ENCODE measurements at places on chromosomes 11 and 22.

GRCh38 chr22:28896611-28897010 lies 13.2 kb downstream of the ZNRF3 start:
- DNase-seq, result no peak

DNA sequence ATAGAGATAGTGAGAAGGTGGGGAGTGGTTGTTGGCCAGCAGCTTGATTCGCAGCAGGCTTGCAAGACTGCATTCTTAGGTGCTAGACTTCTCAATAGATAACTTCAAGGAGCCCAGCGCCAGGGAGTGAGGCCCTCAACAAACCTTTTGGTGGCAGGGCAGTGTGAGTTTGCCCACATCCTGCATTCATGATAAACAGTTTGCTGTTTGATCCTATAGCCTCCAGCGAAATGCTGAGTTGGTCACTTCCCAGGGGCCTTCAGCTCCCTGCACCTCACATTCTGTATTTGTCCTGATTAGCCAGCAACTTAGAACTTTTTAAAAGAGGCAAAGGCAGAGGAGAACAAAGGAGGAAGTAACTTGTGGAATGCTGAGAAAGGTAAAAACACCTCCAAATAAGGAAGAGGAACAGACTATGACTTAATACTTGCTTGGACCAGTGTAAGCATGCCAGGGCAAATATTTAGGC lies 25.1 kb downstream of the OR10A6 start:
- DNase-seq, result no peak

DNA sequence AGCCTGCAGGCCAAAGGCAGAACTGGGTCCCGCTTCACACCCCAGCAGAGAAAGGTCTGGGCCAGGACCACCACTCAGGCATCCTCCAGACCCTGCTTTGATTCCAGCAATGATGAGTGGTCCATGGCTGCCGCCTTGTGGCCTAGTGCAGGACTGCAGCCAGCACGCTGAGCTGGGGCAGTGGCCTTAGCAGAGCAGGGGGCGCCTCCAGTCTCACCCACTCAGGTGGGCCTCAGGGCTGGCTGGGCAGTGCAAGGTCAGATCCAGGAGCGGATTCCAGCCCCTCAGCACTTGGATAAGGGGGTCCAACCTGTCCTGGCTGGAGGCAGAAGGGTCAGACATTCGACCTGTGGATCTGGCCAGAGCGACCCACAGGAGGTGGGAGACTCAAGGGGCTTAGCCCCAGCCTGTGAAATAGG lies 9.6 kb upstream of the PDE2A start:
- DNase-seq, result peak; percentile 91

- DNase-seq, result no peak
Measured at GRCh38 chr11:110795112-110795624, 82.9 kb upstream of the ARHGAP20 start.

GRCh38 chr11:43576803-43577521 lies 103.6 kb upstream of the HSD17B12 start:
- no peak for DNase-seq

GRCh38 chr22:40462195-40462984 lies 92.0 kb downstream of the SGSM3 start:
- no peak for DNase-seq

GRCh38 chr11:57203359-57203758 lies 21.6 kb downstream of the LRRC55 start:
- DNase-seq, result peak; percentile 82

DNA sequence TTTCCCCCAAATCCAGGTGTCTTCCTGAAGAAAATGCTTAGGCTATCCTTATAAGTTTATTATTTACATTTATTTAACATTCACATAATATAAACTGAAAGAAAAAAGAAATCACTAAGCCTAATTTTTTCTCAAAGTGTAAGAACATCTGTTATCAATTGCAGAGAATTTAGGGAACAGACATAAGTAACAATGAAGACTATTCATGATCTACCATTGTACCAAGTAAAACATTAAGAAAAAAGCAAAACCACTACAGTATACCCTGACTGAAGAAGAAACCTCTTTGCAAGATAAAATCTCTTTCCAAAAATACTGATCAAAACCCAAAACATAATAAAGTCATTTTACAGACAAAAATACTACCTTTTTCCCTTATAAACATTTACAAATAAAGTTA lies 60.5 kb downstream of the NUP98 start:
- DNase-seq, result no peak

DNA sequence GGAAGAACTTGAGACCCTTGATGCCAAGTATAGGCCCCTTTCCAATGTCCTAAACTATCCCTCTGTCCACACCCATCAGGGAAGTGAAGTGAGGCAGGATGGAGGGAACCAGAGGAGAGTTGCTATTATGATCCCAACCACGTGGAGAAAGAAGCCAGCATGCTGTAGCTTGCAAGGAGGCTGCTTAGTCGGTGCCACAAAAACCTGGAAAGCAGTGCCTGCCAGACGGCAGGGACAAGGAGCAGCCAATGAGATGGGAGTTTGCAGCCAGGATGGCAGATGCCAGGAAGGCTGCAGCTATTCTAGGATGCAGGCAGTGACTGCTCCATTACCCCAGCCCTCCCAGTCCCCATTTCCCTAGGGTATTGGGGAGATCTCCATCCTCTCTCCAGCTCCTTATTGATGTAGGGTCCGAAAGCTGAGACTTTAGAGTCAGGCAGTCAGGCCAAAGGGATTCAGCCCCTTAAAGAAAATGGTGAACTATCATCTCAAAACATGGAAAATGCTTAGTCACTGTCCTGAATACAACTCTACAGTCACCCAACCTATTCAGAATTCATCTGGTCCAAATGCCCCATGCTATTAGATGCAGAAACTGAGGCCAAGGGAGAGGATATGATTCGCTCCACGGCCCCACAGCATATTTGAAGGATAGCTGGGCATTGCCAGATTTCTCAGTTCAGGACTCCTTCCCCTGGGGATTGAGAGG lies 18.4 kb upstream of the LRRC55 start:
- DNase-seq, result no peak

DNA sequence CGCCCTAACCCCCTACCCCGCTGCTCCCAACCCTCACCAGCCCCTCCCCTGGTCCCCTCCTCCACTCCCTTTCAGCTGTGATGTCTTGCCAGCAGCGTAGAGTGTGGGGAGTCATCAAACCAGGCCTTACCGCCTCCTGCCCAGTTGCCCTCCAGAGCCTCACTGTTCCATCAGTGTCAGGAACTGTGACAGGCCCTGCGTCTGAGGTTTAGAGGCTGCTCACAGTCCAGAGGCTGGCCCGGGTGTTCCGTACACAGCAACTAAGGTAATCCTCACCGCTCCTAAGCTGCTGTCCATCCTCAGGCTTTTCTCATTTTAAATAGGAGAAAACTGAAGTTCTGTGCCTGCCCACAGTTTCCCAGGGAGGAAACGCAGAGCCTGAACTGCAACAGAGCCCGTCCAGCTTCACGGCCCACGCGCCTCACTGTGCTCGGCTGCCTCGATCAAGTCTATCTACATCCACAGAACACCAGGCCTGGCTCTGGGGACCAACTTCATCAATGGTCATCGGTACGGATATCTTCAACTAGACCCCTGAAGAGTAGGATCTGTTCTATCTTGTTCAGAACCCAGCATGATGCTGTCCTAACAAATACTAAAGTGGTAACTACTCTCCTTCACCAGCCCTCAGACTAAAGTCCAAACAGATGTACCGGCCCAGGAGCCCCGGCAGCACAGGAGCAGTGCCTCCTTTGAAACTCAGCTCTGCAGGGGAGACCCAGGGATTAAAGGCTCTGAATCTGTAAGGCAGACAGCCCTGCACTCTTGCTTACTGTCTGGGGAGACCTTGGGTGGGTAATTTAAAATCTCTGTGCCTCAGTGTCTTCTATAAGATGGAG lies 10.3 kb downstream of the VPS37C start:
- DNase-seq, result peak; percentile 45

- DNase-seq, result no peak
Measured at GRCh38 chr11:47157805-47158204, 18.9 kb downstream of the ARFGAP2 start.

DNA sequence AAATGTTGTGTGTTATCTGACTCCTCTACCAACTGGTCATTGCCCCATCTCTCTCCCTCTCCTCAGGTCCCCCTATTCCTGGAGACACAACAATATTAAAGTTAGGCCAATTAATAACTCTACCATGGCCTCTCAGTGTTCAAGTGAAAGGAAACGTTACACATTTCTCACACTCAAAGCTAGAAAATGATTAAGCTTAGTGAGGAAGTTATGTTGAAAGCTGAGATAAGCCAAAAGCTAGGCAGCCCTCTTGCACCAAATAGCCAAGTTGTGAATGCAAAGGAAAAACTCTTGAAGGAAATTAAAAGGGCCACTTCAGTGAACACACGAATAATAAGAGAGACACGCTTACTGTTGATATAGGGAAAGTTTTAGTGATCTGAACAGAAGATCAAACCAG lies 6.9 kb downstream of the DLG2 start:
- no peak for DNase-seq

- peak; percentile 81 for DNase-seq
Measured at GRCh38 chr22:29145321-29146072, 60.2 kb upstream of the EMID1 start.

- no peak for DNase-seq
Measured at GRCh38 chr11:16456366-16456765, 100.0 kb upstream of the SOX6 start.

- no peak for DNase-seq
Measured at GRCh38 chr11:44108260-44108659, 12.8 kb downstream of the EXT2 start.

DNA sequence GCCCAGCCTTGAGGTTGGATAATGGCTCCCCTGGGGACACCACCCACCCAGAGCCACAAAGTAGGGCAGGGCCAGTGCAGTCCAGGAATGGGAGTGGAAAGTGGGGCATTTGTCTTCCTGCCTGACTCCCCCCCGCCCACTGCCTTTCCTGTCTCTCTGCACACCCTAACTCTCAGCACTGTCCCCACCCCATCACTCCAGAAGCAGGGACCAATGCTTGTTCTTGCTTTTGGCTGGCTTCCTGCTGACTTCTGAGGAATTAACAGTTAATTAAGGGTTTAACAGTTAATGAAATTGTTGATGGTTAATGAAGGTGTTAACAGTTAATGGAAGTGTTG lies 4.7 kb downstream of the PITPNM1 start:
- DNase-seq, result no peak

- DNase-seq, result no peak
Measured at GRCh38 chr11:57205041-57205641, 23.4 kb downstream of the LRRC55 start.

DNA sequence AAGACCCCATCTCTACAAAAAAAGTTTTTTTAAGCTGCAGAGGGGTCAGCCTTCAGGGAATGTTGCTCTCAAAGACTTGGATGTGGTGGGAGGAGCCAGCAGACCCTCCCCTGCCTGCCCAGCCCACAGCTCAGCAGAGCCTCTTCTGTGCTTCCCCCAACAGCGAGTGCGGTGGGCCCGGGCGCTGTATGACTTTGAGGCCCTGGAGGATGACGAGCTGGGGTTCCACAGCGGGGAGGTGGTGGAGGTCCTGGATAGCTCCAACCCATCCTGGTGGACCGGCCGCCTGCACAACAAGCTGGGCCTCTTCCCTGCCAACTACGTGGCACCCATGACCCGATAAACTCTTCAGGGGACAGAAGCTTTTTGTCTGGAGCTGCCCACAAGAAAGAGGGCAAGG lies 10.5 kb downstream of the TMA7B start:
- no peak for DNase-seq

- DNase-seq, result no peak
Measured at GRCh38 chr11:34263441-34264091, 94.2 kb downstream of the ABTB2 start.

GRCh38 chr11:105673089-105673488 lies 63.2 kb downstream of the GRIA4 start:
- DNase-seq, result no peak

- DNase-seq, result no peak
Measured at GRCh38 chr22:44895296-44896055, 114.3 kb downstream of the PHF21B start.

DNA sequence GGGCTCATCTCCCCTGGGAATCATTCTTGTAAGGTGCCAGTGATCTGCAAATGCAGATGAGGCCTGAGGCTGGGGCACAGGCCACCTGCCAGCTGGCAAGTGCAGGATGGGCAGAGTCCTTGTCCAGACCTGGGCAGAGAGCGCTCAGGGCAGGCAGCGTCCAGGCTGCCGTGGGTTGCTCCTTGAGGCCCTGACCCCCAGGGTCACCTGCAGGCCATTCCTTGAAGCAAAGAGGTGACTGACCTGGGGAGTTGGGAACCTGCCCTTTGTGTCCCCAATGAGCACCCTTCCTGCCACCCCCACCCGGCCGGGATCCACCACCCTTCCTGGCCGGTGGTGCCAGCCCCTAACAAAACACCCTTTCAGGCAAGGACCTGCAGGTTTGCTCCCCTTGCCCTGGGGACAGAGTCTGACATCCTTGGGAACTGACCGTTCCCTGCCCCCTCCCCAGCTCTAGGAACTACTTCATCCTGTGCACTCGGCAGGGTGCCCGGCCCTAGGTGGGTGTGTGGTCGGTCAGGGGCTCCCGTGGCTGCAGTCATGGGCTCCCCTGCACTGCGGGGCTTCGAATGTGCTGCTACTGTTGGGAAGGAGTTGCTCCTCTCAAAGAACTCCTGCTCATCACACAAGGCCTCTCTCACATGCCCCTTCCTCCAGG lies 28.3 kb downstream of the DUSP8 start:
- no peak for DNase-seq

- DNase-seq, result no peak
Measured at GRCh38 chr22:29009148-29009547, 52.5 kb downstream of the C22orf31 start.

- DNase-seq, result no peak
Measured at GRCh38 chr22:38839686-38840085, 4.1 kb downstream of the NPTXR start.

DNA sequence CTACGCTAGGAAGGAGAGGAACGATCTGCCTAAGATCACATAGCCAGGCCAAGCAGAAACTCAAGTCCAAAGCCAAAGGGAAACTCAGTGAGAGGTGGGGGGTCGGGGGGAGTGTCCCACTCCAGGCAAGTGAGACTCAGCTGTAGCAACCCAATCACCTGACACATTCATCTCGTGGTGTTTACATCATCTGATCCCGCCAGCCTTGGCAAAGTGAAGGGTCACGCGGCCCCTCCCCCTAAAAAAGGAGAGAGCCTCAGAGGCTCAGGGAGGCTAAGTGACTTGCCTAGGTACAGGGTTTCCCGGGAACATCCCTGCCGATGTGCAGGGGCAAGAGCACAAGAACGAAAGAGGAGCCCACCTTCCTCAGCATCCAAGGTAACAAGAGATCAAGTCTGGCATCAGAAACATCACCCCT lies 21.5 kb downstream of the MYH9 start:
- DNase-seq, result no peak

- no peak for DNase-seq
Measured at GRCh38 chr22:39449708-39450107, 7.1 kb upstream of the MGAT3 start.

GRCh38 chr11:77558380-77558779 lies 31.4 kb upstream of the AQP11 start:
- no peak for DNase-seq

- DNase-seq, result no peak
Measured at GRCh38 chr11:8180469-8180868, 11.6 kb upstream of the RIC3 start.

DNA sequence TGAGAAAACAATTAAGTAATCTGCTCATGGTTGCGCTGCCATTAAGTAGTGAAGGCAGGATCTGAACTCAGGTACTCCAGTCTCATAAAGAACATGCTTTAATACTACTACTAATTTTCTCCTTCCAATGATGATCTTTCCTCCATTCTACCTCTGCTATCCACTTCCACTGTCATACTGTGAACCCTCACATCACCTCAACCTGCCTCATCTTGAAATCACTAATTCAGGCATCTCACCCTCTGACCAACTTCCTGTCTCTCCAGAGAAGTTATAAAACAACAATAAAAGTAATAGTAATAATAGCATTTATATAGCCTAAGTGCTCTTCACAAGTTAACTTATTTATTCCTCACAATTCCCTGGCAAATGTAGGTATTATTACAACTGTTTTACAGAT lies 57.1 kb upstream of the PSMA1 start:
- no peak for DNase-seq

- no peak for DNase-seq
Measured at GRCh38 chr11:66904981-66905521, 48.2 kb downstream of the LRFN4 start.
